GM12878 (cell line): ENCODE measurements at places on chromosomes 11 and 22. TPM values are rescaled to one million over a fixed set of nuclear protein-coding genes. Genes with fewer than 3 reads are reported as not detected.

Gene PHLDB1
- 0.05 and 0.17 TPM in 2 replicates for polyA plus RNA-seq

Gene USP35
- polyA plus RNA-seq, result 0.26 and 0.28 TPM in 2 replicates

Gene OR4C5
- polyA plus RNA-seq, result not detected in 2 replicates

- DNase-seq, result no peak
Measured at GRCh38 chr11:67272327-67273259, 6.3 kb downstream of the GRK2 start.

- no peak for DNase-seq
Measured at GRCh38 chr11:63532799-63533475, 3.7 kb upstream of the PLAAT4 start.

GRCh38 chr22:23414727-23415489 lies 165.2 kb downstream of the IGLL1 start:
- no peak for DNase-seq

- DNase-seq, result peak; percentile 15
Measured at GRCh38 chr22:37498289-37498909, 12.2 kb upstream of the MFNG start.

GRCh38 chr22:45690008-45690407 lies 18.4 kb downstream of the ATXN10 start:
- DNase-seq, result no peak

DNA sequence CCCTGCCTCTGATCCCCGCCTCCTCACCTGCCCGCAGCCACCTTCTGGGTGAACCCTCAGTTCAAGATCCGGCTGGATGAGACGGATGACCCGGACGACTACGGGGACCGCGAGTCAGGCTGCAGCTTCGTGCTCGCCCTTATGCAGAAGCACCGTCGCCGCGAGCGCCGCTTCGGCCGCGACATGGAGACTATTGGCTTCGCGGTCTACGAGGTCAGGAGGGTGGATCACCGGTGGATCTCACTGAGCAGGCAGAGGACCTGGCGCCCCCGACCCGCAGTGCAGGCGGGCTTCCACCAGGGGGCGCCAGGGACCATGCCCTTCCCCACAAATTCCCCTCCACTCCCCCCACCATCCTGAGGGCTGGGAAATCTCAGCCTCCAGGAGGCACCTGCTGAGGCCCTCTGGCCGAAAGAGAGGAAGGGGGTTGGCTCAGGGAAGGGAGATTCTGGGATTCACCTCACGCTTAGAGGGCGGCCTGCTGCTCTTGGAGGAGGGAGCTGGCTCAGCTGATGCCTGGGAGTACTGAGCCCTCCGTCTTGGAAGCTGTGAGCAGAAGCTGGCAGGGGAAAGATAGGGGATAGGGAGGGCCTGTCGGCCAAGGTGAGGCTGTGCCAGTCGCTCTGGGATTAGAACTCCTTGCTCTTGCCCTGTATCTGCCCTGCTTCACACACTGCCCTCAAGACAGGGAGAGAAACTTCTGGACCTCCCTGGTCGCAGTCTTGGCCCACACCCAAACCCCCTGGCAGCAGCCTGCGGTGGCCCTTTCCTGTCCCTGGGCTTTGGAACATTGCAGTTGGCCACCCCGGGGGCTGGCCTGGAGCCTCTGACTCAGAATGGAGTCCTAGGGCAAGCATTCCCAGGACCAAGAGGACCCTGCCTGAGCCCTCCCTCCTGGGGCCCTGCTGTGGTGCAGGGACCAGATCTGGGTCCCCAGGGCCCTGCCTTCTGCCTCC lies 23.2 kb downstream of the CAPN1 start:
- DNase-seq, result no peak

DNA sequence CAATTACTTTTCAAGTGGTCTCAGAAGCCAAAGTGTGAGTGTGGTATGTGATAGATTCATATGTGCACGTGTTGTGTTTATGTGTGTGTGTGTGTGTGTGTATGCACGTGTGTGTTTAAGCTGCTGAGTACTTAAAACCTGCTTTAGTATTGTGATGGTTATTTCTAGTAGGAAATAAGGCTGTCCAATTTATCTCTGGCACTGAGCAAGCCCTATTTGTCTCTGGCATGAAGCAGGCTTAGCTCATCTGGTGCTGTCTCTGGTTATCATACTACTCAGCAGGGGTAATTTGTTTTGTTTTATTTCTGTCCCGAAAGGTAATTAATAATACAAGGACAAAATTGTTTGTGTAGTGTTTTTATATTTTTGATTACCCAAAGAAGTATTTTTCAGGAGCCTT lies 333.7 kb downstream of the FAT3 start:
- no peak for DNase-seq

- no peak for DNase-seq
Measured at GRCh38 chr11:14065141-14065540, 102.6 kb downstream of the SPON1 start.

- DNase-seq, result no peak
Measured at GRCh38 chr22:48705917-48706605, 1121.6 kb downstream of the BRD1 start.

DNA sequence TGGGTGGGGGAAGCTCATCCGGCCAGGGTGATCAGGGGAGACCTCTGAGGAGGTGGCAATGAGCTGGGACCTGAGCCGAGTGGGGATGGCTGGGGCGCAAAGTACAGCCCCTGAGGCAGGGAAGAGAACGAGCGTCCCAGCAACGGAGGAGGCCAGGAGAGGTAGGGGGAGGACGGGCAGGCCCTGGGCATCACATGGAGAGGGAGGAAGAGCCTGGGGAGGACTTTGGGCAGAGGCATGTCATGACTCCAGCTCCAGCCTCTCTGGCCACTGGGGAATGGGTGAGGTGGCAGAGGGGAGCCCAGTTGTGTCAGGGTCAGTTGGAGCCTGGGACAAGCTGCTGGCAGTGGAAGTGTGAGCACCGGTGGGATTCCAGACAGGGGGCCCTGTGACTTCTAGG lies 11.5 kb downstream of the PMM1 start:
- no peak for DNase-seq

GRCh38 chr22:43892183-43892894 lies 526 bp upstream of the PNPLA5 start:
- no peak for DNase-seq

DNA sequence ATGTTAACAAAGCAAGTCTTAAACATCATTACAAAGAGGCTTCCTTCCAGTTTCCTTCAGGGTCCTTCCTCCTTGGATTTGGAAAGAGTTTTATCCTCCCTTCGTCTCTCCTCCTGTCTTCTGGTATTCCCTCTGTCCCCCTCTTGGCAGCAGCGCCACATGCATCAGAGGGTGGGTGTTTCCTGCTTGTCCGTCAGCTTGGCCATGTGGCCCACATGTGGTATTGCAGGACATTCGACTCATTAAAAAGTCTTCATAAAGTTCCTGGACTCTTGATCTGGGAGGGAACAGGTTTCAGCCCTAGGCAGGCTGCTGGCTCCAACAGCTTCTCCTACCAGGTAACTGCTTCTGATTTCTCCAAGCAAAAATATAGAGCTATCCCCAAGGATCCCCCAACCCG lies 189.8 kb downstream of the CSNK2A3 start:
- DNase-seq, result no peak

- no peak for DNase-seq
Measured at GRCh38 chr11:102653744-102654291, 28.7 kb upstream of the MMP20 start.

GRCh38 chr11:131694526-131695424 lies 324.4 kb downstream of the NTM start:
- DNase-seq, result no peak

DNA sequence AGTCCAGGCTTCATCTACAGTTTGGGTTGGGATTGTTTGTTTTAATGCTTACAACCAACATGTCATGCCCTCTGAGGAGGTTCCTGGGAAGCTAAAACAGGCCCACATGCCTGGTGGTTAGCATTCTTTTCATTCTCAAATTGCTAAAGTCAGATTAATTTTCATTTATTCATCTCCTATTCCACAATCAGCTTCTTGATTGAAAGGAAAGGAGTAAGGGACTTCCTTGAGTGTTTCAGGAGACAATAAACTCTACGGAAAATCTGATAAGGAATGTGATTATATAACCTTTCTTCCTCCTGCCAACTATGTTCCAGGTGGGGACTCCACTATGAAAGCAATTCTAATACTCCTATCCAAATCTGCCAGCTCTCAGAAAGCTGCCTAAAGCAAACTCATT lies 30.8 kb downstream of the MRTFA start:
- no peak for DNase-seq

DNA sequence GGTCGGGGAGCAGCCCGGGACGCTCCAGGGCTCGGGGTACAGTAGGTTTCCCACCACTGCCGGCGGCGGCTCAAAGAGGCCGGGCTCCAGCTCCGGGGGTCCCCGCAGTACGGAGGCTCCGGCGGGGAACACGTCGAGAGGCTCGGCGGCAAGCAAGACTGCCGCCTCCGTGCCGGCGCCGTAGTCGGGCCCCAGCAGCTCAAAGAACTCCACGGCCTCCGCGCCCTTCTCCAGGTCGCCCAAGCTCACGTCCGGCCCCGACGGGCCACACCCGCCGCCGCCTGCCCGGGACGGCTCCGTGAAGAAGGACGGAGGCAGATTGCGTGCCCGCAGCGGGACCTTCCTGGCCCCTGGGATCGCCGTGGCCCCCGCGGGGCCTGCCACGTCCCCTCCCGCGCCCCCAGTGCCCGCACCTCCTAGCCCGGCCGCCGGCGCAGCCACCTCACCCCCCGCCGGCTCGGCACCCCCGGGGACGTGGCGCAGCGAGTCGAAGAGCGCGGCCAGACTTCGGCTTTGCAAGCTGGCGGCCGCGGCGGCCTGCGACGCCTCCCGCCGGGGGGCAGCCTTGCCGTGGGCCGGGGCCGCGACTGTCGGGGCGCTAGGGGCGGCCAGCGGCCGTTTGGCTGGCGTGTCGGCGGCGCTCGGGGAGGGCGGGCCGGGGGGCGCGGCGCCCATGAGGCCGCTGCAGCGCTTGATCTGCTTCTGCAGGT lies 775 bp downstream of the FAM181B start:
- no peak for DNase-seq

- no peak for DNase-seq
Measured at GRCh38 chr22:31957970-31958594, 13.7 kb downstream of the YWHAH start.
